ENCODE measurements at places on chromosomes 11 and 22. TPM values are rescaled to one million over a fixed set of nuclear protein-coding genes. Genes with fewer than 3 reads are reported as not detected.

The RPS13 gene
- total RNA-seq, result 1,169 TPM

The OR56A1 gene
- not detected for total RNA-seq

The SMIM35 gene
- total RNA-seq, result not detected

The PDGFB gene
- 29.6 TPM for total RNA-seq

The OR2D2 gene
- not detected for total RNA-seq

The RAB38 gene
- total RNA-seq, result 0.60 TPM

The PIK3IP1 gene
- total RNA-seq, result 15.1 TPM

The MS4A8 gene
- not detected for total RNA-seq

The CHCHD10 gene
- 5.7 TPM for total RNA-seq

The TRPM5 gene
- total RNA-seq, result not detected

The ZC3H7B gene
- 53.6 TPM for total RNA-seq

The HIC2 gene
- 3.2 TPM for total RNA-seq

The JAML gene
- not detected for total RNA-seq

The KDELR3 gene
- 15.7 TPM for total RNA-seq

The HBE1 gene
- total RNA-seq, result not detected

The SLC5A1 gene
- total RNA-seq, result not detected

The ELFN2 gene
- under 0.01 TPM for total RNA-seq

The MMP13 gene
- total RNA-seq, result not detected

The KRTAP5-7 gene
- not detected for total RNA-seq

The RRP8 gene
- total RNA-seq, result 10.3 TPM

The RAB36 gene
- total RNA-seq, result 0.44 TPM

The ADM2 gene
- total RNA-seq, result 0.99 TPM

The LRRC10B gene
- total RNA-seq, result not detected

The SHISAL1 gene
- under 0.01 TPM for total RNA-seq

The ARHGAP32 gene
- 3.5 TPM for total RNA-seq

The CNIH2 gene
- total RNA-seq, result not detected

The TMEM9B gene
- total RNA-seq, result 50.0 TPM

The LRRC74B gene
- total RNA-seq, result not detected

The OR52N4 gene
- total RNA-seq, result not detected

The CCDC89 gene
- not detected for total RNA-seq

The IFITM10 gene
- 0.44 TPM for total RNA-seq

The OR51B2 gene
- total RNA-seq, result not detected

The CBLIF gene
- not detected for total RNA-seq

The MYBPC3 gene
- total RNA-seq, result not detected

The ESRRA gene
- total RNA-seq, result 33.8 TPM

The TOLLIP gene
- total RNA-seq, result 23.6 TPM

The RNF215 gene
- total RNA-seq, result 23.8 TPM

The RRP7A gene
- 24.4 TPM for total RNA-seq

The MS4A7 gene
- not detected for total RNA-seq

The CCDC73 gene
- total RNA-seq, result not detected

All from lung microvascular endothelial cell (primary cell).